Activated CD4-positive, alpha-beta T cell treated with anti-CD3 and anti-CD28 coated beads, Interleukin-10, Interleukin-2, amounts not matched to agents 100 ng/mL and 50 ng/mL, durations not matched to agents 16 hours and 8 hours (primary cell): ENCODE measurements at places on chromosomes 2 and 18.
A peak's percentile ranks its signal among the peaks of the same experiment; 100 is the strongest.

DNA sequence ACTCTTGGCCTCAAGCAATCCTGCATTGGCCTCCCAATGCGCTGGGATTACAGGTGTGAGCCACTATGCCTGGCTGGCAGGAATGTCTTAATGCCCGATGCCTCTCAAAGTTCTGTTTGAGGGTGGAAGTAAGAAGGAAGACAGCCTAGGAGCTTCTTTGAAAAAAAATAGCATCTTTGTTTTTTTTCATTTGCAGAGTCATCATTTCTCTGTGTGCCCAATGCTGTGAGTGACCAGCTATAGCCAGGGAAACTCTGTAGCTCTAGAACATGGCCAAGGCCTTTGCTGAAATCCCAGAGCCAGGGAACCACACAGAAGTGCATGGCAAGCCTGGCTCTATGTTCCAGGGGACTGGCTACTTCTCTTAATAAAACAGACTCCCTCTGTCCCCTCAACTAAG lies 260.0 kb downstream of the C1D start:
- no peak for DNase-seq

DNA sequence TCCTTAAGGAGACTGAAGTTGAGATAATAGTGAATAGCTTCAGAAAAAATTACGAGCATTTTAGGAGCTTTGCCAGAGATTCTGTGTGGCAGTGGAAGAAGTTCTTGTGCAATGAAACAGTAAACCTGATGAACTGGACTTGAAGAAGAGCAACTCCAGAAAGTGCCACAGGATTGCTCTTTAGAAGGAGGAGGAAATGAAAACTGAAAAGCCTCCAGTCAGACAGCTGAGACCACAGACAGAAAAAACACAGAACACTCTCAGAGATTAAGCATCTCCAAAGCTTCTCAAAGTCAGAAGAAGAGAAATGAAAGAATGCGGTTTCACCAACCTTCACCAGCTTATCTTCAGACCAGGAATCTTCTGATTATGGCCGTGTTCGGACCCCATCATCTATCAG lies 329.7 kb upstream of the CNTNAP5 start:
- no peak for DNase-seq

- DNase-seq: no peak
Observed at GRCh38 chr18:76941284-76941683, 118.9 kb downstream of the ZNF236 start.

GRCh38 chr2:194566907-194567660 lies 1089.9 kb upstream of the SLC39A10 start:
- DNase-seq: peak; percentile 29

- no peak for DNase-seq
Observed at GRCh38 chr2:129606496-129607270, 372.8 kb upstream of the RAB6C start.

DNA sequence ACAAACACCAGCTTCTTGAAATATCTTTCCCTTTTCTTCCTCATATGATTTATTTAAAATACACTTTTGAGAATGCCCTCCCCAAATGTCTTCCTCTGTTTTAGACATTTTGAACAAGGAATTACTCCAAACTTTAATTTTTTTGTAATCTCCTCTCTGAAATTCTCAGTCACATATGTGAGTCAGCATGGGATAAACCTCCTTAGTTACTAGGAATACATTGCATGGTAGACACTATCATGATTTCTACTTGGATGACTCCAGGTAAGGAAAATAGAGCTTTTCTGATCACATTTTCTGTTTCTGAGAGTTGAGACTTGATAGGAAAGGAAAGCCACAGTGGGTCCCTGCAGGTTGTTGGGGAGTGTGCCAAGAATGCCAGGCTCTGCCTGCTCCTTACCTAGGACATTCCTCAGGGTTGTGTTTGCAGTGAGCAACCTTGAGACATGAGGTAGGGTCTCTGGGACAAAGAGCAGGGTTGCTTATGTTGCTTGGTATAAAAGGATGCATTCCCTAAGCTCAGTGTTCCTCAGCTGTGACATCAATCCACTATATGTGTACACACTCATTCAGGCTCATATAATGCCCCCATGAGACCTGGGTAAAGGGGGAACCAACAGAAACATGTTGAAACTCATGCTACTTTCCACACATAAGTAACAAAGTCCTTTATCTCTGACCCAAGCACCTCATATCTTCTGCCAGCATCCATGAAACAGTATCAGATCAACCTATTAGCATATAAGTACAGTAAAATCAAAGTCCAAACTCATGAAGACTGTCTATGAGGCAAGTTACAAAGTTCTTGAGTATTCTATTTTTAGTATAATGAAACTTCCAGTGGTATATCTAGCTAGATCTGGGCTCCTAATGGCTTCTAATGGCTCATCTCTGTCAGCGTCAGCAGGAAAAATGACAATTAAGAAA lies 112.8 kb upstream of the SCN1A start:
- no peak for DNase-seq
